Natural killer cell treated with Interleukin-12 subunit alpha and Interleukin-12 subunit beta and Interleukin-15 and Interleukin-18, amount 100 ng/mL, for 72 hours (primary cell): ENCODE measurements at places on chromosomes 1 and 21. TPM values are rescaled to one million over a fixed set of nuclear protein-coding genes. Genes with fewer than 3 reads are reported as not detected.

Gene SH3BGR
- 0.83 TPM for total RNA-seq

Gene BCL2L15
- total RNA-seq, result 1.3 TPM

Gene CD84
- total RNA-seq, result 13.4 TPM

Gene IGSF21
- total RNA-seq, result not detected

GRCh38 chr1:32767641-32768040, 49.5 kb downstream of the YARS1 start:
- no peak overlapping the region for H3K27ac ChIP-seq
- no peak overlapping the region for H3K4me3 ChIP-seq
- no peak for DNase-seq
- no peaks in the 10 kb centered on the region for H3K27me3 ChIP-seq
- H3K36me3 ChIP-seq, result no peaks in the 10 kb centered on the region

DNA sequence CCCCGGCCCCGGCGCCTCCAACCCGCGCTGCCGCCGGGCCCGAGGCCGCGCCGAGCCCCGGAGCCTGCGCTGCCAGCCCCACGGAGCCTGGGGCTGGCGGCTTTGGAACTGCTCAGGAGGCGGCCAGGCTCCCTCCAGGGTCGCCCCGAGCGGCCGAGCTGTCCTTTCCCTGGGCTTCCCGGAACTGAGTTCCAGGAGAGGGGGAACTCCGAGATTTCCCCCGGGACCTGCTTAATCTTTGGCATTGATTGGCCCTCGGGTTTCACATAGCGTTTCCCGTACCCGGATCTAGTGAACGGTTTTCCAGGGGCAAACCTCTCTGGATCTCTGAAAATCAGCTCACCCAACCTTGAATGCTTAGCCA, 504 bp downstream of the H6PD start:
- no peak for DNase-seq
- no peaks in the 10 kb centered on the region for H3K27me3 ChIP-seq
- peaks cover 47% of the 10 kb centered on the region for H3K4me1 ChIP-seq

DNA sequence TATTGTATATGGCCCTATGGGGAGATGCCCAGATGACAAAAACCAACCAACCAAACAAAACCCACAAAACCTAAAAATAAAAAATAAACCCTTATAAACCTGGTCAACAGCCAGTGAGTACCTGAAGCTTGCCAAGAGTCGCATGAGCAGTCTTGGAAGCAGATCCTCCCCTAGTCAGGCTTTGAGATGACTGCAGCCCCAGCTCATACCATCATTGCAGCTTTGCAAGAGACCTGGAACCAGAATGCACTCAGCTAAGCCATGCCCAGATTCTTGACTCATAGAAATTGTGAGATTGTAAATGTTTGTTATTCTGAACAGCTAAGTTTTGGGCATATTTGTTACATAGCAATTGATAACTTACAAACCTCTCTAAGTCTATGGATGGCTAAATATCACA, 326.8 kb downstream of the HLX start:
- DNase-seq, result no peak
- peaks cover 6% of the 10 kb centered on the region for H3K27me3 ChIP-seq
- no peak overlapping the region for H3K4me3 ChIP-seq
- H3K27ac ChIP-seq, result no peak overlapping the region

DNA sequence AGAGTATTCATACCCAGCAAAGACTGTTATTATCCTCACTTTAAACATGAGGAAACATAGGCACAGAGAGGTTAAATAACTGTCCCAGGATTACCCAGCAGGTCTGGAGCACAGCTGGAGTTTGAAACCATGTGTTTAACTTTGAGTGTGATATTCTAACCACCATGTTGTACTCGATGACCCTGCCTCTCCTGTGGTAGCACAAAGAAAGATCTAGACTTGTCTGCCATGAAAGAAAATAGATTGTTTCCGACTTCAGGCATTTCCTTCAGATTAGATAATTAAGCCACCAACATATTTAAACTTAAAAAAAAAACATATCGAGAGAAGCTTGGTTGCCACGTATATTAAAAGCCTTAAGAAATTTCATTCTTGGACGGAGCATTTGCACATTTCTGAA, 104.6 kb upstream of the RUNX1 start:
- no peak overlapping the region for H3K4me3 ChIP-seq
- no peak for DNase-seq
- no peak overlapping the region for H3K27ac ChIP-seq
- H3K27me3 ChIP-seq, result no peaks in the 10 kb centered on the region

GRCh38 chr21:15006594-15007230, 58.1 kb downstream of the NRIP1 start:
- H3K27ac ChIP-seq, result no peak overlapping the region
- H3K27me3 ChIP-seq, result no peaks in the 10 kb centered on the region

DNA sequence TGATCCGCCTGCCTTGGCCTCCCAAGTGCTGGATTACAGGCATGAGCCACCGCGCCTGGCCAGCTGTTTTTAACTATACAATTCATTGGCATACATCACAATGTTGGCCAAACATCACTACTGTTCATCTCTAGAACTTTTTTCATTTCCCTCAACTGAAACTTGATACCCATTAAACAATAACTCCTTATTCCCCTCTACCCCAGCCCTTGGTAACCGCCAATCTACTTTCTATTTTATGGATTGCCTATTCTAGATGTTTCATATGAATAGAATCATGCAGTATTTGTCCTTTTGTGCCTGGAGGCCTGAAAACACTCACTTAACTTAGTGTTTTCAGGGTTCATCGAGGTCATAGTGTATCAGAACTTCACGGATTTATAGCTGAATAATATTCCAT, 16.2 kb downstream of the BTF3L4 start:
- H3K36me3 ChIP-seq, result peaks cover 5% of the 10 kb centered on the region
- H3K27me3 ChIP-seq, result no peaks in the 10 kb centered on the region
- DNase-seq, result no peak

Gene PKN2
- total RNA-seq, result 43.7 TPM

- H3K36me3 ChIP-seq, result no peaks in the 10 kb centered on the region
- peak overlapping the region; percentile 30 for H3K27ac ChIP-seq
- H3K4me1 ChIP-seq, result peaks cover 19% of the 10 kb centered on the region
- DNase-seq, result no peak
- no peaks in the 10 kb centered on the region for H3K27me3 ChIP-seq
Observed at GRCh38 chr1:247332623-247333361, 1.1 kb upstream of the ZNF496 start.

Gene SYPL2
- not detected for total RNA-seq

GRCh38 chr1:115134231-115134630, 44.9 kb upstream of the TSPAN2 start:
- H3K4me3 ChIP-seq, result no peak overlapping the region
- H3K4me1 ChIP-seq, result peaks cover 7% of the 10 kb centered on the region
- no peaks in the 10 kb centered on the region for H3K36me3 ChIP-seq
- no peak for DNase-seq
- H3K27me3 ChIP-seq, result peaks cover 20% of the 10 kb centered on the region

Gene RER1
- total RNA-seq, result 139 TPM

Gene LCE3E
- total RNA-seq, result not detected

- H3K27ac ChIP-seq, result peak overlapping the region; percentile 99
- H3K4me1 ChIP-seq, result peaks cover 68% of the 10 kb centered on the region
- H3K36me3 ChIP-seq, result peaks cover 26% of the 10 kb centered on the region
- peak overlapping the region; percentile 85 for H3K4me3 ChIP-seq
Observed at GRCh38 chr1:116514708-116515525, 55.9 kb downstream of the CD58 start.

Gene COL11A1
- not detected for total RNA-seq

Gene CNR2
- 2.1 TPM for total RNA-seq

Gene TTC13
- total RNA-seq, result 29.9 TPM

DNA sequence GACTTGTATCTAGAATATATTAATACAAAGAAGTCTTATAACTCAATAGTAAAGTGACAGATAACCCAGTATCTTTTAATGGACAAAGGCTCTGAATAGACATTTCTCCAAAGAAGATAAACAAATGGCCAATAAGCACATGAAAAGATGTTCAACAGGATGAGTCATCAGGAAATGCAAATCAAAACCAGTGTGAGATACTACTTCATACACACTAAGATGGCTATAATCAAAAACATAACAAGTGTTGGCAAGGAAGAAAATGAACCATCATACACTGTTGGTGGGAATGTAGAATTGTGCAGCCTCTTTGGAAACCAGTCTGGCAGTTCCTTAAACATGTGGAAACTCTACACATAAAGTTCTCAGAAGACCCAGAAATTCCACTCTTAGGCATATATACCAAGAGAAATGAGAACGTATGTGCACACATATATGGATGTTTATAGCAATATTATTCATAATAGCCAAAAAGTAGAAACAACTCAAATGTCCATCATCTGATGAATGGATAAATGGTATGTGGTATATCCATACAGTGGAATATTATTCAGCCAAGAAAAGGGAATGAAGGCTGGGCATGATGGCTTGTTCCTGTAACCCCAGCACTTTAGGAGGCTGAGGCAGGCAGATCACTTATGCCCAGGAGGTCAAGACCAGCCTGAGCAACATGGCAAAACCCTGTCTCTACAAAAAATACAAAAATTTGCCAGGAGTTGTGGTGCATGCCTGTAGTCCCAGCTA, 9.9 kb upstream of the MPL start:
- no peak overlapping the region for H3K27ac ChIP-seq
- peaks cover 21% of the 10 kb centered on the region for H3K36me3 ChIP-seq
- H3K27me3 ChIP-seq, result no peaks in the 10 kb centered on the region

DNA sequence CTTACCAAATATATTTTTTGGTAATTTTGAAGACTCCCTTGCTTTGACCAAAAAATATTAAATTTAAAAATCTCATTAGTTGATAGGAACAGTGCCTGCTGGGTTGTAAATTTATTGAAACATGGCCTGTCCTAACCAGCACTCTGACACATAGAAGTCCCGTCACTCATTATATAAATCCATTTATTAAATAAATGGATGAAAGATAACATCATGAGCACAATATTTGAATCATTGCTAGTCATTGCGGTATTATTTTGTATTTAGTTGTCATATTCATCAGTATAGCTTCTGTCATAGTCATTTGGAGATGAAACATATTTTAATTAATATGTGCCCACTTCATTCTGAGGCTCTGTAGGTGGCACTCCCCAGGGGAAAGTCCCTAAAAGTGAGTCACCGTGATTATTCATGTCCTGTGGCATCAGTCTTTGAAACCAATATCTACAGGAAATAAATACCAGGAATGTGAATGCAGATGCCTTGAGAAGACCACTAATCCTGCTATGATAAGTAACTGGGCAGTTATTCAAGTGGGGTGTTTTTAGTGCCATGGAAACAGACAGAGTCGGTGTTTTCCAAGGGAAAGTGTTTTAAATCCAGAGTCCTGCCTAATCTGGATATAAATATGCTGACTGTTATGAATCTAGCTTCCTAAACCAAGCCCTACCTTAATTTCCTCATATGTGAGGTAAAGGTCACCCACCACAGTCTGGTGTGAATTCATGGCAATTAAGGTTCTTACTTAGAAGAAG, 302.0 kb downstream of the DUSP10 start:
- peaks cover 16% of the 10 kb centered on the region for H3K4me1 ChIP-seq
- H3K27ac ChIP-seq, result peak overlapping the region; percentile 84
- peaks cover 13% of the 10 kb centered on the region for H3K27me3 ChIP-seq
- H3K36me3 ChIP-seq, result no peaks in the 10 kb centered on the region
- peak overlapping the region; percentile 61 for H3K4me3 ChIP-seq
- DNase-seq, result peak; percentile 69

DNA sequence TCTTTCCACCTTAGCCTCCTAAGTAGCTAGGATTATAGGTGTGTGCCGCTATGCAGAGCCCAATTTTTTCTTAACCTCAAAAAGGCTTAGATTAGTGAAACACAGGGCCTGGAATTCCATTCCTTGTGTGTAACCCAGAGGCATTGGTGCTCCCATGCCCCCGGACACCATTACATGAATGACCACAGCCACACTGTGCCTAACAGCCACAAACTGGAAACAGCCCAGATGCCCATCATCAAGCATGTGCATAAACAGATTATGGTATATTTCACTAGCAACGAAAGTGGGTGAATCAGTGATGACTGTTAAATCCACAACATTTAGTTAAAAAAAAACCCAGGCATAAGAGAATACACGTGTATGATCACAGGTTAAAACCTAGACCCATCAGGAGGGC, 24.4 kb downstream of the ADAM30 start:
- peaks cover 31% of the 10 kb centered on the region for H3K27me3 ChIP-seq
- no peak for DNase-seq
- peaks cover 3% of the 10 kb centered on the region for H3K4me1 ChIP-seq
- no peak overlapping the region for H3K4me3 ChIP-seq
- H3K27ac ChIP-seq, result no peak overlapping the region

Gene GNAI3
- 8.9 TPM for total RNA-seq

GRCh38 chr1:67890857-67891256, 57.6 kb upstream of the GNG12 start:
- DNase-seq, result no peak
- H3K27ac ChIP-seq, result no peak overlapping the region
- H3K4me3 ChIP-seq, result no peak overlapping the region
- peaks cover 14% of the 10 kb centered on the region for H3K27me3 ChIP-seq

Gene GNB1
- 361 TPM for total RNA-seq

GRCh38 chr1:39688706-39689105, 2.5 kb downstream of the HPCAL4 start:
- no peak overlapping the region for H3K27ac ChIP-seq
- no peak overlapping the region for H3K4me3 ChIP-seq
- no peaks in the 10 kb centered on the region for H3K36me3 ChIP-seq
- H3K27me3 ChIP-seq, result peaks cover 34% of the 10 kb centered on the region
- peaks cover 27% of the 10 kb centered on the region for H3K4me1 ChIP-seq
- DNase-seq, result no peak

Gene ATP5IF1
- total RNA-seq, result 125 TPM

Gene MAN1C1
- total RNA-seq, result 2.5 TPM

GRCh38 chr1:184329962-184330868, 56.6 kb upstream of the C1orf21 start:
- H3K4me3 ChIP-seq, result no peak overlapping the region
- H3K36me3 ChIP-seq, result peaks cover 5% of the 10 kb centered on the region
- DNase-seq, result no peak
- H3K27ac ChIP-seq, result no peak overlapping the region
- H3K27me3 ChIP-seq, result peaks cover 3% of the 10 kb centered on the region

GRCh38 chr1:206788487-206789050, 16.3 kb upstream of the IL10 start:
- H3K4me1 ChIP-seq, result peaks cover 66% of the 10 kb centered on the region
- no peaks in the 10 kb centered on the region for H3K36me3 ChIP-seq
- H3K27ac ChIP-seq, result no peak overlapping the region
- DNase-seq, result no peak
- no peak overlapping the region for H3K4me3 ChIP-seq

DNA sequence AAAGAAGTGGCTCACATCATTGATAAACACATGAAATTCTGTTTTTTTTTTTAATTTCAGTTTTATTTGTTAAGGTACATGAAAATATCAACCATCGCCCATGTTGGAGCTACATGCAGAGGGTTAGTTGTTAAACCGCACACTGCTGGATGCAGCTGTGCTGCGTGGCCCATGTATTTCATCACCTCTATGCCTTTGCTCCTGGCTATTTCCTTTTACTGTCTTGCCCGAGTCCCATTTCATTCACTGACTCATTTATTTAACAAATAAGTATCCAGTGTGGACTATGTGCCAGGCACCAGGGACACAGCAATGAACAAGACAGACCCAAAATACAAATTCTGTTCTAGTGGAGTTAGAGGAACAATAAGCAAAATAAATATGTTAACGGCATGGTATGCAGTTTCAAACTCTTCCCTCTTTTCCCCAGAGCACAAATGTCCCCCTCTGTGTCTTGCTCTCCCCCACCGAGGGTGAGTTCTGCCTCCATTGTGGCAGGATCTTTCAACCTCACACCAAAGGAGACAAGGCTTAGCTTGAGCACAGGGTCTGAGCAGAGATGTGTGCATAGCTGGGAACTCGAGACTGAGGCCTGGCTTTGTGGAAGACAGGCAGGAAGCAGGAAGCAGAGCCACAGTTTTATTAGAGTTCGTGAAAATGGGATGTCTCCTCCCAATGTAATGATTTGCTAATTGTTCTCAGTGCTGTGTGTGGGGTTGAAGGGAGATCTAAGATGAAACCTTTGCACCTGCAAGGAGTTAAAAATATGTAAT, 44.6 kb downstream of the MAN1C1 start:
- no peaks in the 10 kb centered on the region for H3K36me3 ChIP-seq
- H3K4me3 ChIP-seq, result no peak overlapping the region
- H3K27ac ChIP-seq, result no peak overlapping the region
- H3K27me3 ChIP-seq, result no peaks in the 10 kb centered on the region
